ENCODE measurements at places on chromosomes 4 and X. TPM values are rescaled to one million over a fixed set of nuclear protein-coding genes. Genes with fewer than 3 reads are reported as not detected.

- no peak for DNase-seq
Observed at GRCh38 chr4:168514249-168514852, 17.5 kb downstream of the PALLD start.

DNA sequence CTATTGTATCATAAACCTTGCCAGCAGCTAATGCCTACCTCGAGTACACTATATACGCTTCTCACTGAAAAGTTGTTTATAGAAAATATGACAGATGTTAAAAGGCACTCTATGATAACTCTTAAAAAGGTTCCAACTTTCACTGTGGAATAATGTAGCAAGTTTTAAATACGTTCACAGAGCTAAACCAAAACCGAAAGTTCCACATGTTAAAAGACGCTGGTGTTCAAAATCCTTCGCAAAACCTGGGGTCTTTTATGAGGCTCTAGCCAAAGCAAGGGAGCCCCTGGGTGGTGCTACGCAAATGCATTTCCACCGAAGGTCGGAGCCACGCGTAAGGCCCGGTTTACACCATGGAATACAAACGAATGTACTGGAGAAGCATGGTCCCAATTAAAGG is 103.7 kb upstream of the TENM3 start:
- DNase-seq: no peak

DNA sequence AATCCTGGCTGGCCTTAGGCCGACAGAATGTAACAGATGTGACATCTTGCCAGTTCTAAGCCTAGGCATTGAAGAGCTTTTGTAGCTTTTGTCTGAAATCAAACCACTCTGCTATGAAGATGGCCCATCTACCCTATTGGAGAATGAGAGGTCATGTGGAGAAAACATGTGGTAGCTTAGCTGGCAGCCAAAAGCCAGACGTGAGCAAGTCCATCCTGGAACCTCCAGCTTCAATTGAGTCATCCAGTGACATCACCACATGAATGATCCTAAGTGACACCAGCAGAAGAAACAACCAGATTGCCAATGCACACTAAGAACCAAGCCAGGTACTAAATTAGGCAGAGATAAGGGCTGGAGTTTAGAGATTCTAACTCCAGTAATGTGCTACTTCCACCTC is 154.8 kb upstream of the ZFP42 start:
- no peak for DNase-seq

GAGE12J gene
- not detected for total RNA-seq

HERC6 gene
- 7.3 TPM for total RNA-seq
